Dermis lymphatic vessel endothelial cell (primary cell): ENCODE measurements at places on chromosomes 5 and 9. TPM values are rescaled to one million over a fixed set of nuclear protein-coding genes. Genes with fewer than 3 reads are reported as not detected.

Gene PHYHD1
- 0.34 TPM in 1 of 2 replicates, not detected in the other for total RNA-seq

Gene GRM6
- total RNA-seq: not detected in 2 replicates

Gene ANXA6
- 7.1 and 15.8 TPM in 2 replicates for total RNA-seq

Gene FAM153A
- total RNA-seq: not detected in 2 replicates

Gene ABITRAM
- 3.8 and 4.2 TPM in 2 replicates for total RNA-seq

Gene LRRC19
- not detected in 2 replicates for total RNA-seq

Gene PCDHGC5
- total RNA-seq: 0.33 and 0.52 TPM in 2 replicates

Gene SPEF2
- 0.11 and 1.5 TPM in 2 replicates for total RNA-seq

Gene SLC6A7
- not detected in 2 replicates for total RNA-seq

Gene ZNF354C
- 6.2 and 7.7 TPM in 2 replicates for total RNA-seq

Gene GFI1B
- under 0.01 TPM in 1 of 2 replicates, not detected in the other for total RNA-seq

Gene PALM2AKAP2
- 0.09 and 0.65 TPM in 2 replicates for total RNA-seq

Gene MORN5
- not detected in 2 replicates for total RNA-seq

Gene PROB1
- total RNA-seq: 3.7 and 4.1 TPM in 2 replicates

Gene FIBCD1
- total RNA-seq: not detected in 2 replicates

Gene BAAT
- total RNA-seq: under 0.01 TPM in 1 of 2 replicates, not detected in the other

Gene WDR38
- total RNA-seq: not detected in 2 replicates

Gene CIZ1
- 10.1 and 12.4 TPM in 2 replicates for total RNA-seq

Gene PDLIM4
- total RNA-seq: 18.6 and 26.9 TPM in 2 replicates

Gene SCGB3A1
- total RNA-seq: 1.4 and 2.0 TPM in 2 replicates

Gene ADAMTSL2
- total RNA-seq: 0.09 and 0.11 TPM in 2 replicates

Gene F2RL2
- total RNA-seq: under 0.01 and 0.11 TPM in 2 replicates

Gene TAS2R1
- total RNA-seq: not detected in 2 replicates

Gene KIF4B
- total RNA-seq: 0.33 and 0.69 TPM in 2 replicates

Gene ENTREP1
- 7.6 and 8.0 TPM in 2 replicates for total RNA-seq

Gene LCNL1
- under 0.01 TPM in 1 of 2 replicates, not detected in the other for total RNA-seq

Gene EMB
- 0.09 and 0.11 TPM in 2 replicates for total RNA-seq

Gene ADAMTS6
- 46.9 and 47.2 TPM in 2 replicates for total RNA-seq
